ENCODE measurements at places on chromosomes 7 and 10.

DNA sequence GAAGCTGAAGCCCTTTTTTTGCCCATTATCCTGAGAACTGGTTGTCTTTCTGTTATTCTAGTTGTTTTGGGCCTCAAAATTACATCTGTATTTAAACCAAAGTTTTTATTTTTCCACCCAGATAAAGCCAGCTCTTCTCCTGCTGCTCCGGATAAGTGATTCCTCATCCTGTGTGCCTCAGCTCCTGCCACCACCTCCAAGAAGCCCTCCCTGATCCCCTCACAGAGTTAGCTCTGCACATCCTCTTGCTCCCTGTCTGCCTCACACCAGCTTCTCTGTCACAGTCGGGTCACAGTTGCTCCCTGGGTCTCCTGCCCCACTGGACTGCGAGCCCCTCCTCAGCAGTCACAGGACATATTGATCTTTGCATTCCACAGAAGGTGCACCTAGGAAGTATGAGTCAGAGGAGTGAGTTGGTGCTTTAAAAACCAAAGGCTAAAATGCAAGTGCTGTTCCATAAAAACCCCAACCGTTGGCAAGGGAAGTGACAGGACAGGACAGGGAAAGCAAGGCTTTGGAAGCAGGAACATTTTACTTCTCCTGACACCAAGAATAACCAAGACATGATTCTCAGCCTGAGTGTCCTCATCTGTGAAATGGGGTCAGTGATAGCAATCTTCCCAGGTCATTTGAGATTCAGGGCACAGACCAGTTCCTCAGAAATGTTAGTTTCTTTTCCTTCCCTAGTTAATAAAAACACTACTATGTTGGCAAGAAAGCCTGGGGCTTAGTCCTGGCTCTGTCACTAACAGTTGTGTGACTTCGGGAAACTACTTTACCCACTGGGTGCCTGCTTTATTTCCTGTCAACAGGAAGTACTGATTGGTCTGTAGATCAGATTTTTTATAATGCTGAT is 36.5 kb upstream of the EEPD1 start:
- DNase-seq, result no peak

GRCh38 chr10:89553064-89553734 is 17.8 kb upstream of the SLC16A12 start:
- DNase-seq, result no peak

DNA sequence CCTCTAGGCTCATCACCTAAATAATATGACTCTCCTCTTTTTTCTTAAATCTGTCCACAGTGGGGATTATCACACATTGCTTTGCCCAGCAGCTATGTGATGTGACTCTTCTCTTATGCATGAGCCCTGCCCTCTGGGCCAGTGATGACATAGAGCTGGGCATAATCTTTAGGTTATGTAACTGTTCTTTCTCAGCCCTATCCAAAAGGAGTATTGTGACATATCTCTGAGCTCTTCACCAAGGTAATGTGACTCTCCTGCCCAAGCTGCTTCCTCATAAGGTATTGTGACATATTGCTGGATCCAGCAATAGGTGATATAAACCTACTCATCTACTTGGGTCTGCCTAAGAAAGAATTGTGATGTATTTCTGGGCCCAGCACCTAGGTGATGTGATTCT is 37.7 kb upstream of the ZNF107 start:
- DNase-seq, result no peak

- DNase-seq, result no peak
These were observed 678.2 kb downstream of the GRM8 start for GRCh38 chr7:126574276-126575250.

DNA sequence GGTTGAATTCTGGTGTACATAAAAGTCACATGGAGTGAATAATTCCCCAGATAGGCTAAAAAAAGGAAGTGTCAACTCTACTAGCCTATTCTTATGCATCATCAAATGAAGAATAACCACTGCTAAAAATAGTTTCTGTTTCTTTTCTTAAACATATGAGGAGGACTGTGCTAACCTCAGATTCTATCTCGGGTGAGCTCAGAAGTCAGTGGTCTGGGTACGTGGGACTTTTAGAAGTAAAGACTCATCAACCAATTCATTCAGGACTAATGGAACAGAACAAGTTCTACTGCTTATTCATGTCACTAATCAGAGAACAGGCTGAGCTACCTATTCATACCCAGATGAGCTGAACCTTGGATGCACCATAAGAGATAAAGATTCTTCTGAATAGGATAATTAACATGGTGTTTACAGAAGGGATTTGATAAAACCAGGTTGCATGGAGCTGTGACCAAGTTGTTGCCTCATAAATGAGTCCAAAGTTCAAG is 9.5 kb upstream of the ASAH2 start:
- no peak for DNase-seq

GRCh38 chr7:152414779-152415178 is 21.0 kb downstream of the KMT2C start:
- DNase-seq, result no peak

GRCh38 chr10:95474228-95475002 is 86.8 kb downstream of the SORBS1 start:
- no peak for DNase-seq

DNA sequence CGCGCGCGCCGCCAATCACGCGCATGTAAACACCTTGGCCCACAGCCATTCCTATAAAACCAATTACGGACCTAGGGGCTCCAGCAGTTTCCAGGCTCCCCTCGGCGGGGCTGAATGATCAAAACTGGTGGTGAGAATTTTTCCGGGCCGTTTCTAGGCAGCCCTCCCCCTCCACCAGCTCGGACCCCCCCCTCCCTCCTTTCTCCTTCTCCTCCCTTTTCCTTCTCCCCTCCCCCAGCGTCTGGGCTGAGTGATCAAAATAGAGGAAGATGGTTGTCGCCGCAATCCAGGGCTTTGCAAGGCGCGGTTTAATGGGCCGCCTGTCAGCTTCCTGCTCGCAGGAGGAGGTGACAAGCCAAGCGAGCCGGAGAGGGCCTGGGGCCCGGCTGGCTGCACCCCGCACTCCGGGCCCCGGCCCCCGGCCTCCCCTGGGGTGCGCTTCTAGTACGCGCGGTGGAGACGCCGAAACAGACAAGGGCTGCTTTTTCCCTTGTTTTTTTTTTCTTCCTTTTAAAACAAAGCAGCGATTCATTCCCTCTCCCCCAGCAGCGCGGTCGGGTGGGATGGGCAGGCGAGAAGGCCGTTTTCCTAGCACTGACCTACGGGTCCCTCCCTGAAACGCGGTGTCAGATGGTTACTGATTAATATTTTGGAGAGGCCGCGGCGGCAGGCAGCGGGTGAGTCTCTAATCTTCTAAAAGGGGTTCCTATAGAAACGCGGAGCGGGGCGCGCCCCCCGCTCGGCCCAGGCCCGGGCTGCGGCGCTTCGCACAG is 528 bp upstream of the TNRC18 start:
- no peak for DNase-seq

- DNase-seq, result no peak
These were observed 12.5 kb upstream of the PLEKHS1 start for GRCh38 chr10:113739031-113739430.

- no peak for DNase-seq
These were observed 194.0 kb downstream of the PPP1R9A start for GRCh38 chr7:95101422-95101821.

- DNase-seq, result no peak
These were observed 4.0 kb downstream of the CDCA7L start for GRCh38 chr7:21941611-21942141.

- DNase-seq, result no peak
These were observed 39.8 kb upstream of the C10orf67 start for GRCh38 chr10:23384364-23384763.

DNA sequence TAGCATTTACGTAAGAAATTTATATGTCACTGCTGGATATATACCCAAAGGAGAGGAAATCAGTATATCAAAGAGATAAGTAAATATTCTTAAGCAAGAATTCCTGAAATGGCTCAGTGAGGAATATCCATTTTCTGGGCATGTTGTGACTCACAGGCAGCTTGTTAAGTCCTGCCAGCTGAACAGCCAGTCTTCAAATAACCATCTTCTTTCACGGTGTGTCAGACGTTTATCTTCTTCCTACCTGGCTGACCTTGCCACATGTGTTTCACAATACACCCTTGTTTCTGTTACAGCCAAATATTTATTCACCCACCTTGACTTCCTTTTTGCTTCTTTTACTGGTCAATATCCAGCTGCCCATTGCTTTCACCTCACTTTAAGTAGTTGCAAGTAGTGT is 648.1 kb downstream of the ANKRD7 start:
- no peak for DNase-seq

GRCh38 chr10:1841759-1842158 is 104.4 kb upstream of the ADARB2 start:
- DNase-seq, result no peak

DNA sequence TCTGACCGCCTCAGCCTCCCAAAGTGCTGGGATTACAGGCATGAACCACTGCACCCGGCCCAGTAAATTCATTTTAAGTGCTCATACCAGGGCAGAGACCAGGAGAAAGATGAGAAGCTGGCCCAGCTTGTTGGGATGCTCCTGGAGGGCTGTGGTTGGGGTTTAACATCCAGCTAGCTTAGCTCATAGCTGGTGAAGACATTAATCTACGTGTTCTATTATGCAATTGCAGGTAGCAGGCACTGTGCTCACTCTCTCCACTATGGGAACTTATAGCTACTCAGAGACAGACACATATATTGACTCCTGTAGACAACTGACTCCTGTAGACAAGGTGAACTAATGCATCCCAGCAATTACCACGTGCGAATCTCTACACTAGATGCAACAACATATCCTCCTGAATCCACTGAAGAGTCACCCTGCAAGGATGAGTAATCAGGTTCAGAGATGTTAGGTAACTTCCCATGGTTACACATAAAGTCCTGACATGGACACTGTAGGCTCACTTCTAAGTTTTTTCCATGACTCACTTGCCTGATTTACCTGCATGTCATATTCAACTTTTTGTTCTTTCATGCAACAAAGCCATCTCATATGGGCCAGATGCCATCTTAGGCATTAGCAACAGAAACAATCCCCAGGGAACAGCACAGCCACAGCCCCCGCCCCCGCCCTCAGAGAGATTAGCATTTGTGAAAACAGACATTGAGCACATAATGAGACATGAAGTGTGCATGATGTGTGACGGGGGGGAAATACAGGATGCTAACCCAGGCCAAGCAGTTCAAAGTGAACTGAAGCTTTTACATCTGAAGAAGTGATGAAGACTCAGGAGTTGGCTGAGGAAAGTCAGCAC is 37.2 kb downstream of the ERLIN1 start:
- DNase-seq, result no peak

DNA sequence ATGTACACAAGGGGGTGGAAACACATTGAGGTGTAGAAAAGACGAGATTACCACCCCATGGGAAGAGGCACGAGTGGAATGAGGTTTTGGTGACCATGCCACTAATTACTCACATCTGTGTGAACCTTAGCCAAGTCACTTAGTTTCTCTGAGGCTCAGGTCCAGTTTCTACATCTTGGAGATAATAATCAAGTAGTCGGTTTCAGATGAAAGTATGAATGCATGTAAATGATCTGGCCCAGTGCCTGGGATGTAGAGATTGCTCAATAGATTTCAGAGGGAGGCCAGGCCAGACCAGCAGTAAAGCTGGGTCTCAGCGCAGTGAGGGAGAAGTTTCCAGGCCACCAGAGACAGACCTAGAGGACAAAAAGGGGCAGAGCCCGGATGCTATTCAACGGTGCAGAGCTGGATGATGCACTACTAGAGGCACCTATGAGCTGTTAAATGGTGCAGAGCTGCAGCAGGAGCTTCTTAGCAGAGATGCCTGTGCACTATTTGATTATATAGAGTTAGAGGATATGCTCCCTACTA is 725.1 kb downstream of the GRID1 start:
- no peak for DNase-seq

GRCh38 chr7:17401791-17402627 is 103.6 kb downstream of the AHR start:
- no peak for DNase-seq

GRCh38 chr10:109126016-109126415 is 797.3 kb downstream of the XPNPEP1 start:
- DNase-seq, result no peak

GRCh38 chr10:3631291-3631690 is 153.7 kb downstream of the KLF6 start:
- no peak for DNase-seq

GRCh38 chr7:106965108-106965507 is 79.4 kb upstream of the PRKAR2B start:
- no peak for DNase-seq

DNA sequence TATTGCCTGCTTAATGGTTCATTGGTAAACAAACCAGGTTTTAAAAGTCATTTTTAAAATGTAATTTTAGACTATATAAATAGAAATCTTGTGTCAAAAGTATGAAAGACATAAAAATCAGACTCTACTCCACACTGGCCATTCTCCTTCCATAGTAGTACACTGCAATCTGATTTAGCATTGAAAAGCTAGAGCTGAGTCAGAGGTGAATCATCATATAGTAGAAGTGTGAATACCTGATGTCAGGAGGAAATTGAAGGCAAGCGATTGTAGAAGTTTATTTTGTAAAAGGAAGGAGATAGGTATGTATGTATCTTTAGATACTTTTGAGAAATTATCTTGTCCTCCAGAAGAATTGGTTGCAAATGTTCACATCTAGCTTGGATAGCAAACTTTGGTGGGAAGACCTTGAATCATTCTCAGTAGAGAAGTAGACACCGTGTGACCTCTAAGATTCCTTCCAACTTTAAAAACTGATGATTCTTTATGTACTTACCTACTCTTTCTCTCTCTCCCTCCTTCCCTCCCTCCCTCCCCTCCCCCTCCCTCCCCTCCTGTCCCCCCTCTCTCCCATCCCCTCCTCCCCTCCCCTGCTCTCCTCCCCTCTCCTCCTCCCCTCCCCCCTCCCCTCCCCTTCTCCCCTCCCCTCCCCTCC is 88.1 kb downstream of the BTAF1 start:
- no peak for DNase-seq

DNA sequence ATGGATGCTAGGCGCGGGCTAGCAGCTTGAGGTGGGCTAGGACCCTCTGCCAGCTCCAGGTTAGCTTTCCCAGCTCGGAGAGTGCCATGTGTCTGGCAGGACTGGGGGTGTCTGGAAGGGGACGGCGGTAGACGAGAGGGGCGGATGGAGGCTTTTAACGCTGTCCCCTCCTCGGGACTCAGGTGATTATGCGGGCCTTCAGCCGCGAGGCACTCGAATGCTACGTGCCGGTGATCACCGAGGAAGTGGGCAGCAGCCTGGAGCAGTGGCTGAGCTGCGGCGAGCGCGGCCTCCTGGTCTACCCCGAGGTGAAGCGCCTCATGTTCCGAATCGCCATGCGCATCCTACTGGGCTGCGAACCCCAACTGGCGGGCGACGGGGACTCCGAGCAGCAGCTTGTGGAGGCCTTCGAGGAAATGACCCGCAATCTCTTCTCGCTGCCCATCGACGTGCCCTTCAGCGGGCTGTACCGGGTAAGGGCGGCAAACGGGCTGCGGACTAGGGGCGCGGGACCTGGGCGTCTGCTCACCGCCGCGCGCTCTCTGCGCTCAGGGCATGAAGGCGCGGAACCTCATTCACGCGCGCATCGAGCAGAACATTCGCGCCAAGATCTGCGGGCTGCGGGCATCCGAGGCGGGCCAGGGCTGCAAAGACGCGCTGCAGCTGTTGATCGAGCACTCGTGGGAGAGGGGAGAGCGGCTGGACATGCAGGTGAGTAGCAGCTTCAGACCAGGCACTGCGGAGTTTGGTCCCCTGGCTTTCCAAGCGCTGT is 1.1 kb downstream of the CYP26A1 start:
- no peak for DNase-seq
